WERI-Rb-1 (cell line): ENCODE measurements at places on chromosomes 6 and 20.
A peak's percentile ranks its signal among the peaks of the same experiment; 100 is the strongest.

DNA sequence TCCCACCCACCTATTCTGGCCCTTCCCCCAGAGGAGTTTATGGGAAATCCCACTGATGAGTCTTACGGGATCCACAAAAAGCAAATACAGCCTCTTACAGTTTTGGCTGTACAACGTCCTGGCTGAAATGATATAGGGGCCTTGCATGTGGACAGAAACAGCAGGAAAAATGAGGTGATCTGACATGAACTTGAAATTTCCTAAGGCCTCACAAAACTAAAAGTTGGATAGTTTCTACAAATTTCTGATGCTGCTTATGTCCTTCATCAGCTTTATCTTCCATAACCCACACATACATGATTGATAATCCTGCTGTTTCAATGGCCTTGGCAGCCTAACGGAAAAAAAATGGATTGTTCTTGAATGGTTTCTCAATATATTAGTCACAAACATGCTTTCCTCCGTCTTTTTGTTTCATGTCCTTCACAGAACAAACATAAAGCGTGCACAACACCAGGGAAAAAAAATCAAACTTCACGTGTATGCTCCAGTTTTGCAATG lies 118.8 kb downstream of the BMP5 start:
- no peak for DNase-seq

GRCh38 chr20:32021091-32021490 lies 10.9 kb downstream of the CCM2L start:
- no peak for DNase-seq

- no peak for DNase-seq
These were observed 2.1 kb downstream of the ZC3H12D start for GRCh38 chr6:149482545-149483333.

DNA sequence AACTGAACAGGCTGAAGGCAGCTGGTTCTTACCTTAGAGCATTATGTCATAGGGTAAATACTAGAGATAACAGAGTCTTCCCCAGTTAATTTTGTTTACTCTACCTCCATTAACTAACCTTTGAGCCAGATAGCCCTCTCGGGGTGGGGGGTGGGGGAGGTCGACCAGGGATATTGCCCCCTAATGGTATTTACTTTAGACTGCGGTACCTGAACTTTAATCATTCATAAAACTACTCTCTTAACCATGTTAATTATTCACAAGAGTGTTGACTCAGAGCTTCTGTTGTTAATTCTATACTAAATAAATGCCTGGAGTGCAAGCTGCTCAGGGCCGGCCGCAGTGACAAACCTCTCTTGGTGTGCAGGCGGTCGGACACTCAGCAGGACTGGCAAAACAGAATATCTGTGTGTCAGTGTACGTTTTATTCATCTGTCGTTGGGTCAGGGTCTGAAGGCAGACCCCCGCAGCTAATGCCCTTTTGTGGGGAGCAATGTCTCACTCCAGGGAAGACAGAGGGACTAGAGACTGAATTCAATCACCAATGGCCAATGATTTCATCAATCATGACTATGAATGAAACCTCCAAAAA lies 152.4 kb upstream of the COL21A1 start:
- DNase-seq = no peak

DNA sequence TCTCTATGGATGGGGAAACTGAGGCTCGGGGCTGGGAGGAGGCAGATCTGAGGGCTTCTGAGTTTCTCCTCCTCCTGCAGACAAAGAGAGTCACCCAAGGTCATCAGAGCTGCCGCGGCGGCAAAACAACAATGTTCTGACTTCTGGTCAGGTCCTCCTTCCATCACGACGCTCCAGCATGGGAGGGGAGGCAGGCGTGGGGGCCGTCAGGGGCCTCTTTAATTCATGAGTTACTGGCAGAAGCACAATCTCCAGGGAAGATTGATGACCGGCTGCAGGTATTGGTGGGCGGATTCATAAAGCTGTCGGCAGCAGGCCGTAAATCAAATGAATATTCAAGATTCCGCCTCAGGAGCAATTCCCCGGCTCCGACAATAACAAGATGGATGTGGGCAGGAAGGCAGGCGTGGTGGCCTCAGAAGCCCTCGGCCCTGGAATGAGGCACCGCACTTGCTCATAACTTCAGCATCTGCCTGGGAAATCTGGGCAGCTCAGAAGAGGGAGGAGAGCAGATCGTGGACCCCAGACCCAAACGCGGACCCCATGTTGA lies 19.1 kb downstream of the PCK1 start:
- DNase-seq = no peak

GRCh38 chr6:157253699-157254098 lies 69.6 kb downstream of the TMEM242 start:
- no peak for DNase-seq

DNA sequence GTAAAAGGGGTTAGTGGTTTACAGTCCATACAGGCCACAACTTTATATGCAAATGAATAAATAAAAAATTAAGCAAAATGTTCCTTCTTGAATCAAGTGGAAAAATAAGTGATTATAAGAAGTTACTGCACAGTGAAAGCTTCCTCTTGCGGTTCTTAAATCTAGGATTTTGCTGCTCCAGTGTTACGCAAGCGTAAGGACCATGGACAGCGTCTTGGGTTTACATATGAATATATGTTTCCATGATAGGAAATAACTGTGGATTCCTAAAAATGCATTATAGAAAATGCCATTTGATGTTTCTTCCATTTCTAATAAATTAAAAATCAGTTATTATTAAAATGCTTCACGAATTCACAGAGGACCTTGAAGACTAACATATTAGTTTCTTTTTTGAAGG lies 176.6 kb upstream of the POU3F2 start:
- DNase-seq = no peak

- no peak for DNase-seq
These were observed 3.6 kb downstream of the SERINC3 start for GRCh38 chr20:44518248-44518647.

- peak; percentile 38 for DNase-seq
These were observed at the start of gene NT5E for GRCh38 chr6:85449818-85450759. NT5E (plus strand) TSS chr6:85450083; CDS start chr6:85450140, 57 bp downstream.

- no peak for DNase-seq
These were observed 41.7 kb downstream of the ALDH5A1 start for GRCh38 chr6:24536466-24536865.

DNA sequence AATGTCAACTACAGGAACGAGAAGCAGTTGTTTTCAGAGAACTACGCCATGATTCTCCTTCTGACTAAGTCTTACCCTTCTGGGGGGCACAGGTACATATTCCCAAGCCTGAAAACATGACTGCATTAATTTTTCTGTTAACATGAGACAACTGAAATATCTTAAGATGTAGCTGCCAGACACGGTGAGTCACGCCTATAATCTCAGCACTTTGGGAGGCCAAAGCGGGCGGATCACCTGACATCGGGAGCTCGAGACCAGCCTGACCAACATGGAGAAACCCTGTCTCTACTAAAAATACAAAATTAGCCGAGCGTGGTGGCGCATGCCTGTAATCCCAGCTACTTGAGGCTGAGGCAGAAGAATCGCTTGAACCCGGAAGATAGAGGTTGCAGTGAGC lies 21.7 kb downstream of the TBC1D20 start:
- no peak for DNase-seq

DNA sequence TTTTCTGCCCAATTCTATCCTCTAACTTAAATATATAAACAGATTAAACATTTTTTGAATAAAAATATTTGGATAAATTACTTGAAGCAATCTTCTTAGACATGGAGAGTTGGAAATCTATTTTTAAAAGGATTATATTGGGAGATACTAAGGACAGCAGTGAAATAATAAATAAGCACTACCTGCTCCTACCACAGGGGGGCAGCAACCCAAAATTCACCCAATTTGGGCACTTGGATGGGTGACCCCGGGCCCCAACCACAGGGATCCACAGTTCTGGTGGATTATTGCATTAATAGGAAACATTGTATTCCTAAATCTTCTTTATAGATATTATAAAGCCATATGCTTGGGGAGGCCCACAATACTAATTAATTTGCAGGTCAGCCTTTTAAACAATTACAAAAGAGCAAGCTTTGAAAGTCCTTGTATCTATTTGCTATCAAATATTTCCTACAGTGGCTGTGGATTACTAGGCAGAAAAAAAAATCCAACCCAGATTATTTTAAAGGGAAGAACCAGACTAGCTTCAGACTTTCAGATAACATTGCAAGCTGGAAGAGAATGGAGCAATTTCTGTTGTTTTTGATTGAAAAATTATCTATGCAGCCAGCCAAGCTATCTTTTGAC lies 66.4 kb upstream of the PDE10A start:
- DNase-seq = peak; percentile 21

GRCh38 chr6:108560463-108561308 lies at the start of gene FOXO3:
FOXO3 (plus strand) TSS chr6:108560917; CDS start chr6:108561209, 292 bp downstream.
- DNase-seq = peak; percentile 88

GRCh38 chr6:36492092-36492491 lies 49.3 kb downstream of the KCTD20 start:
- no peak for DNase-seq

DNA sequence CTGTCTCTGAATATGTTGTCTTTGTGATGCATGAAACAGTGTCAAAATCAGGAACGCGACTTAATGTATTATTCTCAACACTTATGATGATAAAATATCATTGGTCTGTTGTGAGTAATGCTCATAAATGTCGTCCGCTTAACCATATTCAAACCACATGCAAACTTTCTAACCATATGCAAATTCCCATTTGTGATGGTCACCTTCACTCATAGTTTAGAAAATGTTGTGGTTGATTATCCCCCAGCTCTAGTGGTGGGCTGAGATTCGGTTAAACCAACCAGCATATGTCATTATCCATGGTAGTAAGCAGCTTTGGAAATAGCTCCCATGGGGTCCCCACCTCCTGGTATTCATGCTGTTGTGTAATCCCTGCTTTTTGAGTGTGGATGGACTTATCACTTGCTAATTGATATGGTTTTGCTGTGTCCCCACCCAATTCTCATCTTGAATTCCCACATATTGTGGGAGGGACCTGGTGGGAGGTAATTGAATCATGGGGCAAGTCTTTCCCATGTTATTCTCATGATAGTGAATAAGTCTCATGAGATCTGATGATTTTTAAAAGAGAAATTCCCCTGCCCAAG lies 360.0 kb upstream of the TSHZ2 start:
- DNase-seq = no peak

GRCh38 chr6:130183271-130184222 lies 39.2 kb downstream of the SAMD3 start:
- DNase-seq = no peak

- no peak for DNase-seq
These were observed 122.6 kb downstream of the OPRM1 start for GRCh38 chr6:154161689-154162088.

- no peak for DNase-seq
These were observed 69.1 kb upstream of the ADTRP start for GRCh38 chr6:11847515-11848345.

DNA sequence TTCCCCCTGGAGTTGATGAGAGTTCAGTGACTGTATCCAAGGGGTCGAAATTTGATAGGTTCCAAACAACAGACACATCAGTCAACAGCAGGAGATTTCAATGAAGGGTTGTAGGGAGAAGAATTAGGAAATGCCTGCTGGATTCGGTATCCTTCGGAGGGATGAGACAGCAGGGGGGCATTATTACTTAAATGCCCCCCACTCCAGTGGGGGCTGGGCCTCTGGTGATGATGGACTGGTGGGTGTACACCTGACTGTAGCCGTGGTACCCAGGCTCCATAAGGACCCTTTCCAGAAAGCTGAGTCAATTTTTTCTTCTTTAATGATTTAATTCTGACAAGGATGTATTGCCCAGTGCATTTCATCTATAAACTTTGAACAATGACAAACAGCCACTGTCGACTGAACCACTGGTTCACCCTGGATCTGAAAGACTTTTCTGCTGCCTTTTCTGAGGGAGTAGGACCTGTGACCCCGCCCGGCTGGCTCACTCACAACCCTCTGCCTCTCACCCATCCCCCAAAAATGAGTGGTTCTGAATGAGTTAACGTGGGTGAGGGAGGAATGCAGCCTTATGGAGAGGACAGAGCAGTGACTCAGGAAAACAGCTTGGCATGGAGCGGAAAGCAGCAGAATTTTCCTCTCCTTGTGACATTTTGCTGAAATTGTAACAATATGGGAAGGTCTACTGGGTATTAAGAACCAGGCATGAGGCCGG lies 41.0 kb downstream of the ZMYND8 start:
- DNase-seq = no peak

- no peak for DNase-seq
These were observed 81.3 kb downstream of the C6orf52 start for GRCh38 chr6:10613077-10613476.

GRCh38 chr6:33633462-33634158 lies 12.5 kb downstream of the ITPR3 start:
- peak; percentile 60 for DNase-seq
